GM12864 (cell line): ENCODE measurements at places on chromosomes 1 and 21.

GRCh38 chr21:46051379-46051770 lies 46.5 kb upstream of the COL6A2 start:
- DNase-seq, result no peak

- DNase-seq, result no peak
Observed at GRCh38 chr1:245469006-245469405, 314.2 kb downstream of the KIF26B start.

DNA sequence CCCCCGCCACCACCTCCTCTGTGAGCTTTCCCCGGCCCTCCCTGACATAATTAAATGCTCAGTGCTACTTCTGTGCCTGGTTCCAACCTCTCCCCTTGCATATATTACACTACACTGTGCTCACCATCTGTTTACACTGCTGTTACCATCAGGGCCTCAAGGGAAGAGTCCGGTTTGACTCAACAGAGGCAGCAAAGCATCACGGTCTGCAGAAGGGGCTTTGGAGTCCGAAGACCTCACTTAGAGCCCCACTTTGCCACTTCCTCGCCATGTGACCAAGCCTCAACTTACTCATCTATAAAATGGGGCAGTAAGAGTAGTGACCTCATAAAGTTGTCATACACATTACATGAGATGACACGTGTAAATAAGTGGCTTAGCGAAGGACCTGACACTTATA lies 27.4 kb downstream of the KCNN3 start:
- DNase-seq, result no peak

DNA sequence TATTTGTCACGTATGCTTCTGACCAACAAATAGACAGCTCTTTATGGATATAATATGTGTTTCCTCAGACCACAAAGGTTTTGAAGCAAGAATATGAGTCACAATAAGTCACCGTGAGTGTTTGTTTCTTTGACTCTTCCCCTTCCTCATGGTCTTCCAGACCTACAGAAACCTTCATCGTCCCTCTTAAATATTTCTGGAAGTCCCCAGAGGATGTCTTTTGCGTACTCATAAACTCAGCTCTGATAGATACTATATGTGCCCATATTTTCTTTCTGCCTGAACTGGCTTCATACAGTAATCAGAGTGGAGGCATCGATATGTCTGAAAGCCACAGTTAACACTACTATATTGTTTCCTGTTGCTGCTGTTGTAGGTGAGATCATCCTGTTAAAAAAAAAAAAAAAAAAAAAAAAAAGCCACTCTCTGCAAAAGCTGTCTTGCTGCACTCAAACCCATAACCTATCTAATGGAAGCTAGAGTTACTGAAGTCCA lies 38.4 kb downstream of the ADAMTS1 start:
- DNase-seq, result no peak
